ENCODE measurements at places on chromosomes 6 and 20.

DNA sequence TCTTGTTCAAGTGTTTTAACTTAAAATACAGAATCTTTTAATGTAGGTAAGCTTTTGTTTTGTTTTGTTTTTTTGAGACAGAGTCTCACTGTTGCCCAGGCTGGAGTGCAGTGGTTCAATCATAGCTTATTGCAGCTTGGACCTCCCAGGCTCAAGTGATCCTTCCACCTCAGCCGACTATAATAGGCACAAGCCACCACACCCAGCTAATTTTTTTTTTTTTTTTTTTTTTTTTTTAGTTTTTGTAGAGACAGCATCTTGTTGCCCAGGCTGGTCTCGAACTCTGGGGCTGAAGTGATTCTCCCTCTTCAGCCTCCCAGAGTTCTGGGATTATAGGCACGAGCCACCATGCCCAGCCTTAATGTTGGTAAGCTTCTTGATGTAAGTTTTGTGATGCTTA is 3.3 kb downstream of the EFHC1 start:
- DNase-seq, result no peak

DNA sequence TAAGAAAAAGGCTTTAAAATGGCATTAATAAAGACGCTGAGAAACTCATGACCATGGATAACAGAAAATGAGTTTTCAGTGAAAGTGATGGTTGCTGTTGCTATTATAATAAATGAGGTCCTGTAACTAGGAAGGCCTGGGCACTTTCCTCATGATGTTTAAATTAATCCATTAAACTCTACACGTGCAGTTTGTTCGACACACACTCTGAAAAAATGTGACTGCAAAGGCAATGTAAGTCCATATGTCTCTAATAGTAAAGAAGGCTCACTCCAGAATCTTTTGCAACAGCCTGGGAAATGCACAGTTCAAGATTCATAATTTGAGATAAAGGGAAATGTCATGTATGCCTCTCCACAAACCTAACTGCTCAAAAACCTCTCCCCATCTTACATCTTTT is 153.4 kb downstream of the COL12A1 start:
- DNase-seq, result no peak

DNA sequence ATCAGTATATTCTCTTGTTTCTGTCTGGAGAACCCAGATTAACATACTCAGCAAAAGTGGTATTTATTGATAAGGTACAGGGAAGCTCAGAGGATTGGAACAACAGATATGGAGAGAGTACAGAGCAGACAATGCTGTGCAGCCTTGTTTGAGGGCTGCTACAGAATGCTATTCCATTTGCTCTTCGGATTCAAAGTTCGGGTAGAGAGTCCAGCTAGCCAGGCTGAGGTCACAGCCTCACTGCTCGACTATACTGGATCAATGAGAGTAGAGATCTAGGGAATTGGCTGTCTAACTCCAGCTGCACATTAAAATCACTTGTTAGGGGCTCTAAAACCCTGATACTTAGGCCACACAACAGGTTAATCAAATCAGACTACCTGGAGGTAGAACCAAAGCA is 200.1 kb upstream of the BTBD3 start:
- no peak for DNase-seq

DNA sequence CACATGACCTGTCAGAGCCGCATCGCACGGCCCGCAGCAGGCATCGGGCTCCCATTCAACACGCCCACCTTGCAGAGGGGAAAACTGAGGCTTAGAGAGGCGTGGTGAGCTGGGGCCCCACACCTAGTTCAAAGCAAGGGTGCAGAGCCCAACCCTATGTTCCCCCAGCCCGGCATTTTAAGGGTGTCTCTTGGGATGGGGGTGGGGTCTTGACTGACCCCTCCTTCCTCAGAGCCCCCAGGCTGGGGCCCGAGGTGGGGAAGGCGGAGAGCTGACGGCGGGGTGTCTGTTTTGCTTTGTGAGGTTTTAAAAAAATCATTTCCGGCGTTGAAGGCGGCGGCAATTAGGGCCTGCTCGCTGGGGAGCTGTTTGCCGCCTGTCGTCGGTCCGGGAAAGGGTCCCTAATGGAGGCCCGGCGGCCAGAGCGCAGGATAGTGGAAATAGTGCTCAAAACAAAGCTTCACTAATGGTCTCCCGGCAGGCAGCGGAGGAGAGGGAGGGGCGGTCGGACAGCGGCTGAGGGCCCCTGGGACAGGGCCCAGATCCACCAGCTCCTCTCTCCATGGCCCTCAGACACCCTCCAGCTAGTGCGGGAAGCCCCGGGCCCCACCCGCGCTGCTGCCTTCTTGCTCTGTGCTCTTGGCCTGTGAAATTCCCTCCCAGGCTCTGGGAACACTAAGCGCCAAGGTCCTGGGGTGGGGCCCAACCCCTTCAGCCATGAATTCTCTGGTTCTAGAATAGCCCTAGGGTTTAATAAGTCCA is 11.9 kb downstream of the VSTM2L start:
- peak; percentile 52 for DNase-seq

GRCh38 chr6:153698001-153698400 is 341.0 kb upstream of the OPRM1 start:
- no peak for DNase-seq

- no peak for DNase-seq
These were observed 735.6 kb downstream of the RFPL4B start for GRCh38 chr6:113082745-113083144.

- DNase-seq, result no peak
These were observed 4.8 kb upstream of the ZNFX1 start for GRCh38 chr20:49282584-49283171.

DNA sequence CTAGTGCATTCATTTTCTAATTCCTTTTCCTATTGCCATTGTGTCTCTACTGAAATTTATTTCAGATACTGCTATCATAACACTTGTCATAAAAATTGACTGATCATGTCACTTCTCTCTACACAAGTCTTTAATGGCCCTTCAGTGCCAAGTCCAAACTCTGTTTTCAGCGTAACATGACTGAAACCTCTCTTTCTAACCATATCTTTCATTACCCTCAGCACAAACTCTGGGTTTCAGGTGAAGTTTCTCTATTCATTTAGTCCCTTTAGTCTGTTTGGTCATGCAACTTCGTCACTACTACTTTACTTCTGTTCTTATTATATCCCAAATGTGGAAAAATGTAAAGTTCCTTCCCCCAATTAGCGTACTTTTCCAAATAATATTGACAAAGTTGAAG is 234.9 kb downstream of the OGFRL1 start:
- no peak for DNase-seq

DNA sequence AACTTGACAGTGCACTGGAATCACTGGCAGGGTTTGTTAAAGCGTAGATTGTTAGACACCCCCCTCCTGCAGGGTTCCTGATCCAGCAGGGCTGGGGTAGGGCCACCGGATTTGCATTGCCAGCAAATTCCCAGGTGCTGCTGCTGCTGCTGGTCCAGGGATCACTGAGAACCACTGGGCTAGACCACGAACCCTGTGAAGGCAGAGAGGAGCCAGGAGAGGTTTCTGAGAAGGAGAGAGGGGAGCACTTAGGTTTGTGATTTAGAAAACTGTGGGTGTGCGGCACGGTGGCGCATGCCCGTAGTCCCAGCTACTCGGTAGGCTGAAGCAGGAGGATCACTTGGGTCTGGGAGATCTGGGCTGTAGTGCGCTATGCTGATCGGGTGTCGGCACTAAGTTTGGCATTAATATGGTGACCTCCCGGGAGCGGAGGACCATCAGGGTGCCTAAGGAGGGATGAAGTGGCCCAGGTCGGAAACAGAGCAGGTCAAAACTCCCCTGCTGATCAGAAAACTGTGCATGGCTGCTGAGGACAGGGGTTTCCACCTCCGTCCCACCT is 53.6 kb upstream of the FAM83D start:
- no peak for DNase-seq

- DNase-seq, result no peak
These were observed 33.0 kb upstream of the SLCO4A1 start for GRCh38 chr20:62609279-62609720.

DNA sequence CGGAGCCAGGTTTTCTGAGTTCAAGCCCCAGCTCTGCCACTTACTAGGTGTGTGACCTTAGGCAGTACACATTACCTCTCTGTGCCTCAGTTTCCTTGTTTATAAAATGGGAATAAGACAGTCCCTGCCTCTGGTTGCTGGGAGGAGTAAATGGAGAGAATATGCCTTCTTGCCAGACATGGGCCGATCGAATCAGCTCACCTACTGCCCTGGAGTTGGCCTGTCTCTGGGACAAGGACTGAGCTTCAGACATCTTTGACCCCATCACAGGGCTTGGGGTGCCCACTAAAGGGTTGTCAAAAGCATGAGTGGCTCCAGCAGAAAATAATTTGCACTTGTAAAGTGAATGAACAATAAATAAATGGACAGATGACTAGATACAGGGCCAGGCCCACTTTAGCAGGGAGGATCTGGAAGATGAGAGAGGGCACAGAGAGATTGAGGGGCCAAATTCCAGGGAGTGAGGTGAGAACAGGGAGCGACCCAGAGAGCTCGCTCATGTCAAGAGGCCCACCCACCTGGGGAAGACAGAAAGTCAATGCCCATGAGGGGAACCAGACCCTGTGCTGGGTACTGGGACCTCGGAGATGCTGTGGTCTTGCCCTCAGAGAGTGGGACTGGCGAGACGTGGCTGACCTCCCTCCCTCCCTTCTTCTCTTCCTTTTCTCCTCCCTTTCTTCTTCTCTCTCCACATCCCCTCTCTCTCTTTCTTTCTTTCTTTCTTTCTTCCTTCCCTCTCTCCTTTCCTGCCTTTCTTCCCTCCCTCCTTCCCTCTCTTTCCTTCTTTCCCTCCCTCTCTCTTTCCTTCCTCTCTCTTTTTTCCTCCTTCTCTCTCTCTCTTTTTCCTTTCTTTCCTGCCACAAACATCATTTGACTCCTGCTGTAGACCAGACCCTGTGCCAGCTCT is 3.9 kb upstream of the BPIFA2 start:
- no peak for DNase-seq

DNA sequence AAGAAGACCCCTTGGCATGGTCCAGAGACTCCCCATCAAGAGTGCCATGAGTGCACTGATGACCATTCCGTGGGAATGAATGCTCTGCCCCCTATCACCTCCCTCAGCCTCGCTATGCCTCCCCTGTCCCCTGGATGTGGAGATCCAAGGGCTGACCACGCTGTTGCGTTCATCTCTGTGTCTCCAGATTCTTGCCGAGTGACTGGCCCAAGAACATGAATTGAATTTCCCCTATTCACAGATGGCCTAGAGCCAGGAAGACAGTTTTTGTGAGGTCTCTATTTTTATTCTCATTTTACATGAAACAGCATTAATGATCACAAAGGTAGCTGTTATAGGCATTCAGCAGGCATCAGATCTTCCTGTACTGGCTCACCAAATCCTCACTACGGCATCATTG is 33.6 kb downstream of the MAFB start:
- DNase-seq, result no peak

DNA sequence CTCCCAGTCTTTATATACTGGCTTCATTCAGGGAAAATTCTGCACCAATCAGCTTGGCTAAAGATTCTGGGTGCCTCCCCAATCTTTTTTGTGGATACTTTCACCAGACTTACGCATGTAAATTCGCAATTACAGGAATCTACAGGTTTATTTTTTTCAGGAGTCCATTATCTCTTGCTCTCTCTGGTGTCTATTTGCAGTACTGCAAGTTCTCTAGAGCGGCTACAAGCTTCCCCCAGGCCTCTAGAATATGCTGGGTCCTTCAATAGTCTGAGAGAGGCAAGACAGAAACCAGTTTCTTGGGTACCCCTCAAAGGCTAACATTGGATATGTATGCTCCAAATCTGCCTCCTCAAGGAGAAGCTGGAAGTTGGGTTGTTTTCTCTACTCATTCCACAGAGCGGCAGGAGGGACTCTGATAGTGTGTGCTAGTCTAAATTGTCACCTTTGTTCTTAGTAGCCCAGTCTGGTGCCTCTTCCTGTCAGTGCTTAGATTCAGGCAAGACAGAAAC is 58.5 kb downstream of the SUN5 start:
- peak; percentile 31 for DNase-seq

DNA sequence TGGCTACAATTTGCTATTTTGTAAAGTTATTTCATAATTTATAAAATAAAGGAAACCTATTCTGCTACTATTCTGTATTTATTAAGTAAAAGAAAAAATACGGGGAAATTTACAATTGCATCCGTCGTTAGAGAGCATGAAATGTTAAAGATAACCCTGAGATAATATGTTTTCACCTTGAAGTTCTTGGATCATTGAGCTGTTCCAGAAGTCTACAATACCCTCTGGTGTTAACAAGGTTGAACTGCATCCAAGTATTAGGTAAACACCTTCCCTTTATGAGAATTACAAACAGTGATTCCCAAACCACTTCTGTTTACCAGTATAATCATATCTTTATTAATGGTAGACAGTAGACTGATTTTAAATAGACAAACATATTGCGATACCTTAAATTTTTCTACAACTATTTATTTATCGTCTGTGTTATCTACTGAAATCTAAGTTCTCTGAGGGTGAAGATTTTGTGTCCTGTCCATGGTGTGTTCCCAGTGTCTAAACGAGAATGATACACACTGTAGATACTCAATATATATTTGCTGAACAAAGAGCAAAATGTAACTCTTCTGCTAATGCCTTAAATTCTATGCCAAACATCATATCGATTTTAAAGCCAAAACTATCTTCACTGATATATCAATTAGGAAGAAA is 28.2 kb downstream of the TBC1D32 start:
- DNase-seq, result no peak

DNA sequence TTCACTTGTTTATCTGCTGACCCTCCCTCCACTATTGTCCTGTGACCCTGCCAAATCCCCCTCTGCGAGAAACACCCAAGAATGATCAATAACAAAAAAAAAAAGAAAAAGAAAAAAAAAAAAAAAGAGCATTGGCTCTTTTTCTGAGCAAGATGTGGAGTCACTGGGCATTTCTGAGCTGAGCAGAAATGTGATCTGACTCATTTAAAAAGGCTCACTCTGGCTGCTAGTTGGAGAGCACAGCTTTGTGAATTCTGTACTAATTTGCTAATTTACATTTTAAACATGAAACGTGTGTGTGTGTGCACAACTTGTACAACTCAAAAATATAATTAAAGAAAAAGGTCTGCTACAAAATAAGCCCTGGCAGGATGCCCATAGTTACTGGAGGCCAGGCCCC is 20.2 kb downstream of the SCML4 start:
- no peak for DNase-seq

GRCh38 chr6:118299457-118299856 is 248.6 kb upstream of the PLN start:
- DNase-seq, result no peak

DNA sequence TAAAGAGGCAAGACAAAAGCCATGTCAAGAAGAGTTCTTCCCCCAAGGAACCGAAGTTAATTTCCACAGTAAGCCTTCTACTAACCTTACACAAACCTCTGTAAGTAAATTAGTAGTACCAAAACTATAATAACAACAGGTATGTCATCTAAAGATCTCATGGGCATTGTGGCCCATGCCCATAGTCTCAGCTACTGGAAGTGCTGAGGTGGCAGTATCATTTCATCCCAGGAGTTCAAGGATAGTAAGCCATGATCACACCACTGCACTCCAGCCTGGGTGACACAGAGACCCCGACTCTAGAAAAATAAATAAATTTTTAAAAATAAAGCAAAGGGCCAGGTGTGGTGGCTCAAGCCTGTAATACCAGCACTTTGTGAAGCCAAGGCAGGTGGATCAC is 29.2 kb downstream of the MDN1 start:
- no peak for DNase-seq

All from endothelial cell (in vitro differentiated cells).